ENCODE measurements at places on chromosomes 4 and X. TPM values are rescaled to one million over a fixed set of nuclear protein-coding genes. Genes with fewer than 3 reads are reported as not detected.
A peak's percentile ranks its signal among the peaks of the same experiment; 100 is the strongest.

DNA sequence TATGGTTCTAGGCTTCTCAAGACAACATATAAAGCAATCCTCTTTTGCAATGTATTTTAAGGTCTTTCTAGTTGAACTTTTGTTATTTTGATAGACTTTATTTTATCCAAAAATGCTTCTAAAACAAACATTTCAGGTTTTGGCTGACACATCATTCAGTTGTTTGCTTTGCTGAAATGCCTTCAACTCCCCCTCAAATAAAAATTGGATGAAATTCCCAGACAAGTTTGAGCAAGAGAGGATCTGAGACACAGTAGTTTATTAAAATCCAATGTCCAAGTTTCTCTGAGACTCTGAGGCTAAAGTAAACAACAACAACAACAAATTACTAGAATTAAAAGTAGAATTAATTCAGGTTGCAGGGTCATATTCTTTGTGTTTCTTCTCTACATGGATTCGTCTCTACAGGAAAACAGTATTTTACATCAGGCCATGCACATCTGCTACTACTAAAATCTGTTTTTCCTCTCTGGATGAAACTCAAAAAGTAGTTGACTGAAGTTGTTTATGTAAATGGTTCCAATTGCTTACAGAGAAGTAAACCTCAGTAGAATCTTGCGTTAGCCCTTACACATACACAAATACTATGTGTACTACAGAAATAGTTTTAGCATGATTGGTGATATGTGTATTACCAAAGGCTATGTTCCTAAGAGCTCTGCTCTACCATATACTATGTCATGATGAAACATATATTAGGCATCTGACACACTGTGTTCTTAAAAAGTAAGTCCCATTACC, 64.9 kb downstream of the PRSS12 start:
- no peak for DNase-seq
- H3K27ac ChIP-seq: no peak overlapping the region
- no peaks in the 10 kb centered on the region for H3K36me3 ChIP-seq
- no peaks in the 10 kb centered on the region for H3K4me1 ChIP-seq
- no peaks in the 10 kb centered on the region for H3K27me3 ChIP-seq
- no peak overlapping the region for H3K4me3 ChIP-seq

- no peak overlapping the region for H3K27ac ChIP-seq
- no peaks in the 10 kb centered on the region for H3K36me3 ChIP-seq
- no peaks in the 10 kb centered on the region for H3K27me3 ChIP-seq
- no peak for DNase-seq
These were observed 17.5 kb upstream of the PABPC4L start for GRCh38 chr4:134219043-134219442.

DNA sequence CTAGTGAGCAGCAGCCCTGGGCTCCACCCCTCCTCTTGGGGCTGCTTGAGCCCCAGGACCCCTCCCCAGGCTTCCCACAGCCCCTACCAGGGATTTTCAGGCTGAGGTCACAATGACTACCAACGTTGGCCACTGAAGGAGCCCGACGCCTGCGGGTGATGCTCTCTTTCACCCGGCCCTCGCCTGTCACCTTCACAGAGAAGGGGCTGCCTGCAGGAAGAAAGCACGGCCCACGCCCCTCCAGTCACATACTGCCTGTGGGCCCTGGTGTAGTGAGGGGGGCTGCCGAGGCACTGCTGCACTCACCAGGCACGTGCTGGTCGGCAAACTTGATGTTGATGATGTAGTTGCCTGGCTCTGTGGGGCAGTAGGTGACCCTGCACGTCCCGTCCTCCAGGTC, 22.0 kb downstream of the FLNA start:
- no peaks in the 10 kb centered on the region for H3K4me1 ChIP-seq
- H3K27me3 ChIP-seq: no peaks in the 10 kb centered on the region
- DNase-seq: no peak
- H3K27ac ChIP-seq: no peak overlapping the region
- H3K4me3 ChIP-seq: no peak overlapping the region

GRCh38 chr4:41844327-41844726, 90.9 kb upstream of the TMEM33 start:
- H3K4me1 ChIP-seq: no peaks in the 10 kb centered on the region
- peak; percentile 27 for DNase-seq
- no peak overlapping the region for H3K4me3 ChIP-seq
- no peaks in the 10 kb centered on the region for H3K27me3 ChIP-seq
- no peaks in the 10 kb centered on the region for H3K36me3 ChIP-seq
- no peak overlapping the region for H3K27ac ChIP-seq

ESX1 gene
- total RNA-seq: not detected

EPHA5 gene
- total RNA-seq: not detected

RRAGB gene
- 9.2 TPM for total RNA-seq

FGF5 gene
- total RNA-seq: not detected

NAT8L gene
- 9.2 TPM for total RNA-seq

- H3K27me3 ChIP-seq: no peaks in the 10 kb centered on the region
- no peak for DNase-seq
- no peak overlapping the region for H3K4me3 ChIP-seq
- H3K27ac ChIP-seq: no peak overlapping the region
- H3K36me3 ChIP-seq: no peaks in the 10 kb centered on the region
These were observed 109.3 kb upstream of the TBC1D9 start for GRCh38 chr4:140865253-140866217.

AWAT2 gene
- not detected for total RNA-seq

GRCh38 chr4:3042226-3042625, 32.1 kb downstream of the HTT-AS start:
- H3K27ac ChIP-seq: no peak overlapping the region
- no peaks in the 10 kb centered on the region for H3K36me3 ChIP-seq
- DNase-seq: no peak
- no peaks in the 10 kb centered on the region for H3K27me3 ChIP-seq
- peaks cover 7% of the 10 kb centered on the region for H3K4me1 ChIP-seq

ZNF81 gene
- total RNA-seq: 4.8 TPM

DNA sequence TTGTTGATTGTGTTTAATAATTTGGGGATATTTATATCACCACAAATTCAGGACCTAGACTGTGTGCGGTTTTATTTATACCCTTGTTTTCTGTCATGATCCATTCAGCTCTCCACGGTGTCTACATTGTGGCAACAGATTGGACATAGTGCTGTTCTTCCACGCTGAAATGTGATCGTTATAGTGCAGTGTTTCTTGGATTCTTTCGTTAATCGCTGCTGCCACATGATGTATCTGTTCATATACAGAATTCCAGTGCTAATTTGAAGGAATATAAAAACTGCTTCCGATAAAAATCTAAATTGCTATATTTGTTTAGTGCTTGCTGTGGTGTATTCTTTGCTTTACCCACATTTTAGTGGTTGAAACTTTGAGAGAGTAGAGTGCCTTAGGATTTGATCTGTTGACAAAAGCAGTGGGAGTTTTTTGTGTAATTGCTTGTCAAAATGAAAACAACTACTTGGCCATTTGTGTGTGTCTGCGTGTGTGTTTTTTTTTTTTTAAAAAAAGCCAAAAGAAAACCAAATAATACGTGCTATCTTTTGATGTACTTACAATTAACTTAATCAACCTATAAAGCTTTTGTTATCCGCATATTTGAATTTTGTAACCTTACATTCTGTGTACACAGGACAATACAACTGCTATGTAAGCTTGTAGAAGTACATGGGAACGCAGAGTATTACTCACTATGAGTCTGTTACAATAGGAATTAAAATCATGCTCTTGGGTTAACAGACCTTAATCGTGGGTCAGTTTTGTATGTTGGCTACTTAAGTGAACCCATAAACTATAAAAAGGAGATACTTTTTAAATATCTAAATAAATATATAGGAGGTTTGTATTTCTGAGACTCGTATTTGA, 353.3 kb downstream of the ARHGAP24 start:
- no peaks in the 10 kb centered on the region for H3K36me3 ChIP-seq
- H3K4me1 ChIP-seq: no peaks in the 10 kb centered on the region
- H3K4me3 ChIP-seq: no peak overlapping the region
- no peak for DNase-seq
- H3K27me3 ChIP-seq: no peaks in the 10 kb centered on the region

GRCh38 chrX:18992829-18993228, 8.9 kb upstream of the PHKA2 start:
- H3K27me3 ChIP-seq: no peaks in the 10 kb centered on the region
- no peak overlapping the region for H3K4me3 ChIP-seq
- no peak overlapping the region for H3K27ac ChIP-seq
- H3K36me3 ChIP-seq: no peaks in the 10 kb centered on the region

DNA sequence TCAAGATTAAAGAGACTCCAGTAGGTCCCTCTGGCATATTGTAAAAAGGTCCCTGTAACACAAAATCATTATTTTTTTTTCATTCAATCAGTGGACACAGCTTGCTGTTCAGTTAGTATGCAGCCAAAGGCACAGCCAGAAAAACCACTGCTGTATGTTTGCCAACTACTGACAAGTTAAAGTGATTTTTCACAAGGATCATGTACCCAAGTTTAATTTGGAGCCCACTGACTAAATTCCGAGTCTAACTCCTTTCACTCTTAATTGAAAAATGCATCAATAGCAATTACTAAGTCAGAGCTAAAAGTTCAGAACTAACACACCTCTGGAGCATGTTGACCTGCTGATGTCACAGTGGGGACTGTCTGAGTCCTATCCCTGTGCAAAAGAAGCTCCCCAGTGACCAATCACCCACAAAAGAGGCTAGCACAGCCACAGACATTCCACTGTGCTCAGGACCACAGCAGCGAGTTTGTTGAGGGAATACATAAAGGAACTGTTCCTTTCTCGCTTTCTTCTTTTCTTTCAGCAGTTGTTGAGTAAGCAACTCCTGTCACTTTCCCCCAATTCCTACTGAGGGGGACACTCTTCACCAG, 60.4 kb downstream of the STX18 start:
- H3K27me3 ChIP-seq: no peaks in the 10 kb centered on the region
- no peaks in the 10 kb centered on the region for H3K36me3 ChIP-seq
- no peaks in the 10 kb centered on the region for H3K4me1 ChIP-seq
- DNase-seq: no peak

ERVMER34-1 gene
- total RNA-seq: 17.5 TPM

OPRPN gene
- total RNA-seq: not detected

- no peaks in the 10 kb centered on the region for H3K27me3 ChIP-seq
- no peak overlapping the region for H3K4me3 ChIP-seq
- H3K27ac ChIP-seq: no peak overlapping the region
- DNase-seq: no peak
These were observed 183.8 kb downstream of the PTTG2 start for GRCh38 chr4:38144031-38144430.

NRK gene
- total RNA-seq: 0.05 TPM

DNA sequence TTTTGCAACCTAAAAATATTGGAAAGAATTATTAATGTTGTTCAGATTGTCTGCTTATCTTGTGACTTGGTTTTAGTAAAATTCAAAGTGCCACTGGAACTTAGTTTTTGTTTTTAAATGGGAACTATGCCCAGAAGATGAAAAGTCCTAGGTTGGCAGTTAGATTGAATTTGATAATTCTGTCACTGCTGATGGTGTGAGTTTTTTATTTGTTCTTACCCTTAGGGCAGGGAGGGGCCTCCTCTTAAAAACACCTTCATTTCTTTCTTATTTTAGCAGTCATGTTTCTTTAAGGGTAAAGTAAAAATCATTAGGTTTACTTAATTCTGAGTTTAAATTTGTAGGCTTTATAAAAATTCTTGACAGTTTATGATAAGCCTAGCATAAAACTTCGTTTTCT, 80.6 kb downstream of the AFF1 start:
- H3K27me3 ChIP-seq: no peaks in the 10 kb centered on the region
- peaks cover 22% of the 10 kb centered on the region for H3K4me1 ChIP-seq
- H3K27ac ChIP-seq: no peak overlapping the region
- DNase-seq: no peak

DNA sequence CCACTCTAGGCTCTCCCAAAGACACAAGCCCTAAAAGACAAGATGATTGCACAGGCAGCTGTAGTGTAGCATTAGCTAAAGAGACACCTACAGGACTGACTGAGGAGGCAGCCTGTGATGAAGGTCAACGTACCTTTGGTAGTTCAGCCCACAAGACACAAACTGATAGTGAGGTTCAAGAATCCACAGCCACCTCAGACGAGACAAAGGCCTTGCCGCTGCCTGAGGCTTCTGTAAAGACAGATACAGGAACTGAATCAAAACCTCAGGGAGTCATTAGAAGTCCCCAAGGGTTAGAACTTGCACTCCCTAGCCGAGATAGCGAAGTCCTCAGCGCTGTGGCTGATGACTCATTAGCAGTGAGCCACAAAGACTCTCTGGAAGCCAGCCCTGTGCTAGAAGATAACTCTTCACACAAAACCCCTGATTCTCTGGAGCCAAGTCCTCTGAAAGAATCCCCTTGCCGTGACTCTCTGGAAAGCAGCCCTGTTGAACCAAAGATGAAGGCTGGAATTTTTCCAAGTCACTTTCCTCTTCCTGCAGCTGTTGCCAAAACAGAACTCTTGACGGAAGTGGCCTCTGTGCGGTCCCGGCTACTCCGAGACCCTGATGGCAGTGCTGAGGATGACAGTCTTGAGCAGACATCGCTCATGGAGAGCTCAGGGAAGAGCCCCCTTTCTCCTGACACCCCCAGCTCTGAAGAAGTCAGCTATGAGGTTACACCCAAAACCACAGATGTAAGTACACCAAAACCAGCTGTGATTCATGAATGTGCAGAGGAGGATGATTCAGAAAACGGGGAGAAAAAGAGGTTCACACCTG, 306.3 kb downstream of the ANK2 start:
- peak overlapping the region; percentile 39 for H3K27ac ChIP-seq
- DNase-seq: peak; percentile 93
- peaks cover 13% of the 10 kb centered on the region for H3K4me1 ChIP-seq
- peaks cover 40% of the 10 kb centered on the region for H3K27me3 ChIP-seq
- H3K4me3 ChIP-seq: peak overlapping the region; percentile 6

DNA sequence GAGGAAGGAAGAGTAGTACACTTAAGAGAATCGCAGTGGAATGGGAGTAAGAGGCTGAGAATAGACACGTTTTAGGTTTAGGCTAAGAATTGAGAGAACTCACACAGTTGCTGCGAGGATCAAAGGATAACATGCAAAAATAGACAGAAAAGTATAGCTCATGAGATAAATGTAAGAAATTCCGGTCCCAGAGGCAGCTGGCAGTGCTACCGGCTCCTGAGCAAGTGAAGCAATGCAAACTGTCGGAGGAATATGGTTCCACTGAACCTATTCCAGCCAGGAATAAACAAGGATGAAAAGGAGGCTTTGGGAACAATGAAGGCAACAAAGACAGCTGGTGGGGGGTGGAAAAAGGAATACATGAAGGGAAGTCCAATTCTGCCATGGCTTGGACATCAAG, 191.8 kb downstream of the QDPR start:
- H3K36me3 ChIP-seq: no peaks in the 10 kb centered on the region
- no peak overlapping the region for H3K27ac ChIP-seq
- no peaks in the 10 kb centered on the region for H3K4me1 ChIP-seq
- no peak for DNase-seq

- H3K4me3 ChIP-seq: no peak overlapping the region
- H3K27me3 ChIP-seq: no peaks in the 10 kb centered on the region
- H3K27ac ChIP-seq: no peak overlapping the region
- peaks cover 1% of the 10 kb centered on the region for H3K4me1 ChIP-seq
- no peak for DNase-seq
These were observed 49.2 kb upstream of the MSX1 start for GRCh38 chr4:4810092-4810774.

SYP gene
- 1.2 TPM for total RNA-seq

SULT1E1 gene
- total RNA-seq: not detected

GAGE12C gene
- total RNA-seq: not detected

FAAH2 gene
- 6.1 TPM for total RNA-seq

- H3K36me3 ChIP-seq: no peaks in the 10 kb centered on the region
- no peaks in the 10 kb centered on the region for H3K4me1 ChIP-seq
- DNase-seq: no peak
These were observed 51.6 kb downstream of the SCFD2 start for GRCh38 chr4:53314252-53314651.
